ENCODE measurements at places on chromosomes 7 and 10.

- no peak for DNase-seq
Observed at GRCh38 chr10:107072786-107073185, 91.7 kb downstream of the SORCS1 start.

DNA sequence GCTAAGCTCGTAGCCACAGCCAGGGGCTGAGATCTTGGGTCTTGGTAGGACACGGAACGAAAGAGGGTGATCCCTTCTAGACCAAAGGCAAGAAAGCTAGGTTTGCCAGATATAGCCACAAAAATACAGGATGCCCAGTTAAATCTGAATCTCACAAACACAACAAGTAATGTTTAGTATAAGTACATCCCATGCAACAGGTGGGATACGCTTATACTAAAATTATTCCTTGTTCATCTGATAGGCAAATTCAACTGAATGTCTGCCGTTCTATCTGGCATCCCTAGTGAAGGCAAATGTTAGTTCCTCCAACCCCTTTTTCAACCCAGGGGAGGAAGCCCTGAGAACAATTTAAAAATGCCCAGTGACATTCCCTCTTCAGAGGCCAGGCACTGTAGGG lies 131.1 kb upstream of the MGMT start:
- DNase-seq = no peak

DNA sequence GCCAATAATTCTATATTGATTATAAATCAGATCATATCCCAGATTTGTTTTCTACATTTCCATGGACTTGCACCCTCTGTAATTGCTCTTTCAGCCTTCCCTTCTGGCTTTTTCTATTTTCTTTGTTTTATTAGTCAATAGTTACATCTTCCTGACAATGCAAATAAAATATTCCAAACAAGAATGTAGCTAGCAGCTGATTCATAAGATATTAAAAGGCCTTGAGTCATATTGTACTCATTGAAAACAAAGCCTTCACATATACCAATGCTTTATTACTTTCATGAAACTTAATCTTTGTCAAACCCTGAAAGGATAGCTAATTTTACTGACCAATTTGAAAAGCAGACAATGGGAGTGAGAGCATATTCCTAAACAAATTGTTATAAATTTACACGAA lies 10.7 kb upstream of the SFMBT2 start:
- DNase-seq = no peak

DNA sequence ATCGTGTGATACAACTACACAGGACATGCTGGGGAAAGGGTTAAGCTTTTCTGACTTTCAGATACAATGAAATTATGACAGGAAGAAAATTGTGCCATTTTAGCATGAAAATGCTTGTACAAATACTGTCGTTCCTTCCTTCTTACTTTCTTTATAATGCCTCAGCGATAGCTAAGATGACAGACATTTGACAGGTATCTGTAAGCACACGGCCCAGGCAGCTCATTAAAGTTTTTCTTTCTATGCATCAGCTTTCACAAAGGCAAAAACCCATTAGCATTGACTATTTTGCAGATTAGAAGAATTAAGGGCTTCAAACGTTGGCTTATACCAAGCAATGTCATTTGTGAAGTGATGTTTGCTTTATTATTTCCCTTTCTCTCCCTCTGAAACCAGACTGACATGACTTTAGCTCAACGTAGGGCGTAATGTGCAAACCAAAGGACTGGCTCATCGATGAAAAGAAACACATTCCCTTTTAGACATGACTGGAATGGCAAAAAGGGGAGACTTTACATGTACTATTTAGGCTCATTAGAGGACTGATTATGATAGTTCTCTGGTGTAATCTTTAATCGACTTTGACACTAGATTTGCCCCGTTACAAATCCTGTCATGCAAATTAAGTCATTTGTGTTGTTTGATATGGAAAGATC lies 258.4 kb upstream of the SP8 start:
- no peak for DNase-seq

- DNase-seq = no peak
Observed at GRCh38 chr10:132667342-132668047, 118.5 kb downstream of the NKX6-2 start.

DNA sequence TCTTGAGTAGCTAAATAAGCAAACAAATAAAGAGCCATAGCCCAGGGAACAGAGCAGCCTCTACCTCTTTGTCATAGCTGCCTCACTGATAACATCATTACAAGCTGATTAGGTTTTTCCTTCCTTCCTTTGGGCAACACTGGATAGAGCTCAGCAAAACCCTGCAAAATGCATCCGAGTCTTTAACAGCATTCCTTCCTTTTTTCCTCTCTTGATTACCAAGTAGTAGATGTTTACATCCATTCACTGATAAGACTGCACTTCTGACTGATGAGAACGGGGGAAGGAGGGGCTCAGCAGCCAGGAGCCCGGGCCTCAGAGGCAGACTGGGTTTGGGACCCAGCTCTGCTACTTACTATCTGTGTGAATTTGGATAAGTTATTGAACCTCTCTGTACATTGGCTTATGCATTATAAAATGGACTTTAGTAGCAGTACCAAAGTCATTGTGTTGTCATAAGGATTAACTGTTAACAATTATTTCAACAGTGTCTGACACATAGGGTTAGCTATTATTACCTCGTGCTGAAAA lies 214.2 kb downstream of the ANK3 start:
- no peak for DNase-seq

DNA sequence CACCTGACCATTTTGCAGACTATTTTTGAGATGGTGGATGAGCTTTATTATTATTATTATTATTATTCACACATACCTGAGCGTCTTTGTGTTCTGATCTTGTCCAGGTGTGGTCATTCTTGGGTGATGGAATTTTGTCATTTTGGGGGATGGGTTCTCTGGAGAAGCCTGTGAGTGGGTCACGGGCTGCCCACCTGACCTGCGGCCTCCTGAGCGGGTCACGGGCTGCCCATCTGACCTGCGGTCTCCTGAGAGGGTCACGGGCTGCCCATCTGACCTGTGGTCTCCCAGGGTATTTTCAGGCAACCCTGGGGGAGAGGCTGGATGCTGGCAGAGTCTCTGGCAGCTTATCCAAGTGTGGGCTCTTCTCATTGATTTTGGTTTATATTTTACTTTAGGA lies 7.3 kb downstream of the SCART1 start:
- DNase-seq = no peak

DNA sequence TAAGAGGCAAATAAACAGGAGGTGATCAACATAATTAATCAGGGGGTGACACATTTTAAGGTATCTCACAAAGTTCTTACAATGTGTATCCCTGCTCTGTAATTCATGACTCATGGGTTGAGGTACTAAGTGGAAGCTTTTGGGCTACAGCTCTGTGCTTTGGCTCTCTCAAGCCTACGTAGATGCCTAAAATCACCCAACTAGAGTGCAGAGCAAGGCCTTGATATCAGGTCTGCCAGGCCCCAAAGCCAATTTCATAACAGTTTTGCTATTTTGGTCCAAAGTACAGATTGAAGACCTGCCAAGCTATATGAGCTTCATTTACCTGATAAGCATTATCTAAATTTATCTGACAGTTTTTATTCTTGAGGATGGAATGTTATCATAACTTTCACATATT lies 175.3 kb upstream of the BET1 start:
- DNase-seq = no peak

DNA sequence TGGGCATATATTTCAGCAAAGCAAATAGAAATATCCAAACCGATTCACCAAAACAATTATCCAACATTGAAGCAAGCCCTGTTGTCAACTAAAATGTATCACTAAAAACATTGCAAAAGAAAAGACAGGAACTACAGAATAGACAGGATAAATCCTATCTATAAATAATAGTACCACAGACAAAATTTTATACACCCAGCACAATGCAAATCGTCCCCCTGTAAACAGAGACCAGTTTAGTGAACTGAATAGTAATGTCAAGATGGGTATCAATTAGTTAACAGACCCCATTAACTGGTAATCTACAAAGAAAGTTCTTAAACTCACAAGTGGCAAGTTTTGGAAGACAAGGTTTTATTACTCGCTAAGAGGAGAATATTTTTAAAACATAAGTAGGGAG lies 4.0 kb downstream of the ZC3HAV1 start:
- no peak for DNase-seq

GRCh38 chr7:72793791-72794190 lies 34.2 kb downstream of the TYW1B start:
- DNase-seq = no peak

DNA sequence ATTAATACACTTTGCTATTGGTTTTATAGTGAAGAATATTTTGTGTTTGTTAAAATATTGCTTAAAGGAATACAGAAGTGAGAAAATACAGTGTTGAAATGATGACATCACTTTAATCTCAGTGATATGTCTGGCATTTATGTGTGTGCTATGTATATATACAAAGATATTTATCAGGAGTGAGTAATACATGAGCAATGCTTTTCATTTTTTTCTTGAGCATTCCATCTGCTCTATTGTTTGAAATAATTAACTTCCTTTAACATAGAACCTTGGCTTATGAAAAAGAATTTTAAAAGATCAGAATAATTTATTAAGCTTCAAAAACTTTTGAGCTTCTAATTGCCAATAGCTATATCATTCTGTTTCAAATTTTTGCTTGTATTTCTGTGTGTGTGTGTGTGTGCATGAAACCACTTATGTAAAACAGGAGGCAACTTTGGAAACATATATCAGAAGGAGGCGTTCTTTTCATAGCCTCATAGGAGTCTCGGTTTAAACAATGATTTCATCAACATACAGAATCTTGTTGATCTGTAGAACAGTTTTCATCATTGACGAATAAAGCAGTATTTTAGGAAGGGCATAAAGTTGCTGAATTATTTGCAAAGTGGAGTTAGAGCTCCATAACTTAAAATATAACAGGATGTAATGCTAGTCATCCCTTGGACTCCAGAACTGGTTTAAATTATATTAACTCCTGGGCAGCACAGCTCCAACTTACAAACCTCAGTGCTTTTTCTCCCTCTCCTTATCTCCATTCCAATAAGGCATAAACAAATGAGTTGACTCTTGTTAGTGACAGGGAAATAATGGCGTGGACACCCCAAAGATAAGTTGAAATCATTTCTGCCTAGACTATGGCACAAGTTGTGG lies 228.4 kb upstream of the DGKB start:
- no peak for DNase-seq

DNA sequence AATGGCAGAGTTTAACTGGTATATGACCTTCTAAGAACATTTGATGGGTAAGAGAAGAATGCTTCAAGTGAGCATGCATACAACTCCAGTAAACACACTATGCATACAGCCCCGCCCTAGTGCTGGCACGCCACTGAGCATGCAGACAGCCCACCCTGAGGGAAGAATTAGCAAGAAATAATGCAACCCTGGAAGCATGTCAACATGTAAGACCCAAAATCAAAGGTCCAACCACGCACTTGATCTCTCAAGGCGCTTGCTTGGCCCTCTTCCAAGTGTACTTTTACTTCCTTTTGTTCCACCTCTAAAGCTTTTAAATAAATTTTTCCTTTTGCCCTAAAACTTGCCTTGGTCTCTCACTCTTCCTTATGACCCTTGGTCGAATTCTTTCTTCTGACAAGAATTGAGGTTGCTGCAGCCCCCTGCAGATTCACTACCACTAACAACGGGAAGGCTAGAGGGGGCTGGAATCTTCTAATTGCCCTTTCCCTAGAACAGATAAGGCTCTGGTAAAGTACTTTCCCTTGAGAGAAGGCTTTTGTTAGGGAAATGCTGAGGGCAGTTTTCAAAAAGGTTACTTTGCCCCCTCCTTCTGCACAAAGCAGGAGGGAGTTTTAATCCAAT lies 3.4 kb downstream of the FAM24B start:
- no peak for DNase-seq

- DNase-seq = no peak
Observed at GRCh38 chr10:6349846-6350535, 147.3 kb downstream of the PFKFB3 start.

DNA sequence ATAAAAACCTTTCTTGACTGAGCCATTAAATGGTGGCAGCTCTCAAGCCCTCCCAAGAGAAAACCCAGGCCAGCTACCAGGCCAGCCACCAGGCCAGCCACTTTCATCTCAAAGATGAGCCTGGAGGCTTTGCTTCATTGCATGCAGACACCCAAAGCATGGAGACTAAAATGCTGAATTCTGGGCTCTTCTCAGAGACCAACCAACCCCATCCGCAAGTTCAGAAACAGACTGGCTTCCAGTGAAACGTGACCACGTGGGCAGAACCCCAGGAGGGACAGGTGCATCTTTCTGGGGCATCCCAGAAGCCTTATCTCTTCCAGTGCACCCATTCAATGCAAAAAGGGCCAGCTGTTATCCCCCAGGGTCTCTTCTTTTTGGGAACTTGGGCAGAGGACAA lies 20.9 kb downstream of the CHST15 start:
- DNase-seq = no peak

- no peak for DNase-seq
Observed at GRCh38 chr10:9645928-9646600, 1371.6 kb upstream of the CELF2 start.

DNA sequence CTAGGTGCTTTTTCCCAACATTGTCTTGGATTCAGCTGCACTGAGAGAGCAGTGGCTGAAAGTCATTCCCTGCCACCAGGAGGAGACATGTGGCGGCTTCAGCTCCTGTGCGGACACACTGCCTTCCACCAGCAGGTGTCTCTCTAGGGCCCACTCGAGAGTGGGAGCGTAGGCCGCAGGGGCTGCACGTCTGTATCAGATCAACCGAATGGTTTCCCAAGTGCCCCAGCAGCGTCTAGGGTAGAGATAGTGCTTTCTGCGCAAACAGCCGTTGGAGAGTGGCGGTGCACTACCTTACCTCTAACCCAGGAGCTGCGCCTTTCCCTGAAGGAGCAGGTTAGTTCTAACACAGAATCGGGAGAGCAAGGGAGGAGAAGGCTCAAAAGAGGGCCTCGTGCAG lies 31.7 kb downstream of the PAPOLB start:
- DNase-seq = no peak

Data from thoracic aorta (tissue), 2 donors.